Left ventricle myocardium inferior (tissue), 1 donor: ENCODE measurements at places on chromosomes 7 and 10. TPM values are rescaled to one million over a fixed set of nuclear protein-coding genes. Genes with fewer than 3 reads are reported as not detected.

GOLGA7B gene
- 0.60 TPM for total RNA-seq

TWIST1 gene
- 1.3 TPM for total RNA-seq

RBM20 gene
- 101 TPM for total RNA-seq

RSPH10B2 gene
- not detected for total RNA-seq

VAX1 gene
- total RNA-seq = not detected

SLC16A9 gene
- 1.1 TPM for total RNA-seq
